ENCODE measurements at places on chromosomes 2 and 18.

GRCh38 chr2:191866675-191867506 lies 20.0 kb upstream of the CAVIN2 start:
- no peak for DNase-seq

DNA sequence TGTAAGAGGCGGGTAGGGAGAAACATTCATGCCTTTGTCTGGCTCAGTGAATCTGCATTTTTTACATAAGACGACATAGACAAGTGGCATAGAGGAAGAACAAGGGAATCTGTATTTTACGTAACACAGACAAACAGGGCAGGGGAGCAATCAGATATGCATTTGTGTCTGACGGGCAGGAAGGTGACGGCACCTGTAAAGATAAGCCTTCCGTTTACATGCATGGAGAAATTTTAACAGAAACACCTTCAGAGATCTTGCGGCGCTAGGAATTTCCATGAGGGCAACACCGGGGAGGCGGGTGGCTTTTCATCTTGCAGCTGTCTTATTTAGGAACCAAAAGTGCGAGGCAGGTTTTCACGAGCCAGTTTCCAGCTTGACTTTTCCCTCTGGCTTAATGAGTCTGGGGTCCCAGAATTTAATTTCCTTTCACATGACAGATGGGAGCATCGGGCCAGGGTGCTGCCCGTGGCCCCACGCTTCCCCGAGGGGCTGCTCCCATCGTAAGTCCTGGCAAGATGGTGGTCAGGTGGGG lies 42.6 kb downstream of the RTP5 start:
- DNase-seq: no peak

DNA sequence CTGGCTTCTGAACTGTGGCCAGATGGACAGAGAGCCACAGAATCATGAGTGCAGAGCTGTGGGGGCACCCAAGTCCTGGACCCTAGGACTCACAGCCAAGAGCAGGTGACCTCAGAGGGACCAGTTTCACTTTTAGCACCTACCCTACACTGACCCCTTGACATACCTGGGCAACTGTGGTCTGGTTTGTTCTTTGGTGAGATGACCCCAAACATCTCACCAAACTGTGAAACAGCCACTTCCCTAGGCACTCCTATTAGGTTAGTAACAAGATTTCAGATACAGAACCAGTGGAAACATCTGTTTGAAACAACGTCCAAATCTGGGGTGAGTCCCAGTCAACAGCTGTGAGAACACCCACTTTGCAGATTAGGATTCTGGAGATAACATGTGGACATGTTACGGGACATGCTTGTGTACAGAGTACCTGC lies 1.9 kb upstream of the ZFP36L2 start:
- DNase-seq: no peak

- DNase-seq: no peak
Observed at GRCh38 chr2:55084641-55085040, 34.4 kb upstream of the RTN4 start.

- DNase-seq: no peak
Observed at GRCh38 chr2:66080127-66080526, 354.8 kb upstream of the MEIS1 start.

DNA sequence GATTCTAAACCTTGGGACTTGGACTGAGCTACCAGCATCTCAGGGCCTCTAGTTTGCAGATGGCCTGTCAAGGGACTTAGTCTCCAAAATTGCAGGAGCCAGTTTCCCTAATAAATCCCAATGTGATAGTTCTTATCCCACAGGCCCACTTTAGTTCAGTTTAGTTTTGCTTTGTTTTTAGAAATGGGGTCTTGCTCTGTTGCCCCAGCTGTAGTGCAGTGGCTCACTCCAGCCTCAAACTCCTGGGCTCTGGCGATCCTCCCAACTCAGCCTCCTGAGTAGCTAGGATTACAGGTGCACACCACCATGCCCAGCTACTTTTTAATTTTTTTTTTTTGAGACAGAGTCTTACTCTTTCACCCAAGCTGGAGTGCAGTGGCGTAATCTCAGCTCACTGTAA lies 2.6 kb upstream of the SF3B1 start:
- no peak for DNase-seq
